ENCODE measurements at places on chromosomes 7 and 10.

- no peak for DNase-seq
Measured at GRCh38 chr7:36367561-36368077, 22.0 kb upstream of the ANLN start.

- DNase-seq: no peak
Measured at GRCh38 chr10:24651923-24652322, 71.8 kb downstream of the ARHGAP21 start.

- DNase-seq: no peak
Measured at GRCh38 chr10:58615237-58615935, 102.7 kb downstream of the BICC1 start.

DNA sequence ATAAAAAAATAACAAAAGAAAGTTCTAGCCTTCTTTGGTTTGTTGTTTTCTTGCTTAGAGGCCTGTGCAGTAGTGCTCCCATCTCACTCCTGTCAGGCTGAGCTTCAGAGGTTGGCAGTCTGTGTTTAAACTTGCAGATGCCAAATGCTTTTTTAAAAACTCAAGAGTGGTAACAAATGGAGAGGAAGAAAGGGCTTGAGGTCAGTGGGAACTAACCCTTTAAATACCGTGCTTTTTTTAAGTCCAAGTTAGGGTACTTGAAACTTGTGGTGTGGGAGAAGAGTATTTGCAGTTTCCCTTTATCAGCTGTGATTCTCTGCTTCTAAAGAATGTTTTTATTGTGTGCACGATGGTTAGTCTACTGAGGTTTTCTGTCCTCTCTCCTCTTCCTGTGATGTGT is 29.4 kb downstream of the ZRANB1 start:
- DNase-seq: no peak

DNA sequence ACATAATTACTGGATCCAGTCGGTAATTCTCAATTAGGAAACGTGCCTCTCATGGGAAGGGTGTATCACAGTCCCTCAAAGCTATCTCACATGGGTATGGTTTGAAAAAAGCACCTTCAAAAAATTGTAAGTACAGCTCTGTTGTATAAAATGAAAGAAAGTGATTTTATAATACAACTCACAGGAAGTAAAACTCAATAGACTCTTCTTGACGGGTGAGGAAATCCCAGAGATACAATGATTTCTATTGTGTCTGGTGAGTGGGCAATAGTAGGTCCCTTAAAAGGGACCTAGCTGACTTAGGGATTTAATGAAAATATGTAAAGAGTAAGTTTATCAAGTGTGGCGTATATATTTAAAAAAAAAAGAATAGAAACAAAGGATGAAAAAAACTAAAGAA is 27.0 kb downstream of the TASOR2 start:
- no peak for DNase-seq
